Caco-2 (cell line): ENCODE measurements at places on chromosomes 2 and 18.

DNA sequence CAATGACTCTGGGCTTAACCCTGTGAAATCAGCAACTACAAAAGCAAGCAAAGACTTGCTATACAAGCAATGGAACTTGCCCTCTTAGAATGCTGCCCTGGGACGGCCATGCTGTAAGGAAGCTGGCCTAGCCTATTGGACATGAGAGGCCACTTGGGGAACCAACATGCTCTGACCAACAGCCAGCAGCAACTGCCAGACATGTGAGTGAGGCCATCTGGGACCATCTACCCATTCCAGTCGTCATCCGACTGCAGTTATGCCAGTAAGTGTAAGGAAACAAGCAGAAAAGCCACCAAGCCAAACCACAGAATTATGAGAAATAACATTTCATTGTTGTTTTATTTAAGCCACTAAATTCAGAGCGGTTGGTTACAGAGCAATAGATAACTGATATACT is 40.9 kb downstream of the CLASP1 start:
- no peak overlapping the region for H3K4me3 ChIP-seq
- no peaks in the 10 kb centered on the region for H3K27me3 ChIP-seq
- no peak overlapping the region for H3K27ac ChIP-seq
- no peaks in the 10 kb centered on the region for H3K4me1 ChIP-seq
- no peak for DNase-seq

- no peak for DNase-seq
- H3K4me1 ChIP-seq, result no peaks in the 10 kb centered on the region
- H3K4me3 ChIP-seq, result no peak overlapping the region
- H3K36me3 ChIP-seq, result no peaks in the 10 kb centered on the region
- no peak overlapping the region for H3K27ac ChIP-seq
These were observed 423.9 kb downstream of the CMPK2 start for GRCh38 chr2:6441800-6442199.

DNA sequence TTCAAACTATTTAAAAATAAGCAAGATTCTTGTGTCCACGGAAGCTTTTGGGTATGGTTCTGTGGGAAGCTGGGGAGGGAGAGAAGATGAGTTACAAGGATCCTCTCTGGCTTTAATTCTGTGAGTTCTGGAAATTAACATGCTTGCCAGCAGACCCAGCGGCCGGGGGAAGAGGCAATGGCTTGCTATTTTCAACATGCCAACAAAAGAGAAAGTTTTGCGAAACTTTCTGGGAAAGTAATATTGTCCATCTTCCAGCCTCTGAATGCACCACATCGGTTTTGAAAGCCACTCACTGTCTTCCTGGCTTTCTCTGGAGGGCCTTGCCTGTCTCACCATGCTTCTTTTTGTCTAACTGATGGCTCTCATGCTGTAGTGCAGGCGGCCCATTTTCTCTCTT is 85.7 kb downstream of the EN1 start:
- no peak overlapping the region for H3K27ac ChIP-seq
- no peak for DNase-seq
- H3K27me3 ChIP-seq, result no peaks in the 10 kb centered on the region; the same call in none of the 2 replicates
- no peaks in the 10 kb centered on the region for H3K36me3 ChIP-seq

GRCh38 chr2:136052369-136053362 is 65.3 kb downstream of the CXCR4 start:
- no peak overlapping the region for H3K27ac ChIP-seq
- no peaks in the 10 kb centered on the region for H3K4me1 ChIP-seq
- no peak overlapping the region for H3K4me3 ChIP-seq
